ENCODE measurements at places on chromosomes 2 and 18. TPM values are rescaled to one million over a fixed set of nuclear protein-coding genes. Genes with fewer than 3 reads are reported as not detected.

- H3K36me3 ChIP-seq: peaks cover 3% of the 10 kb centered on the region
- H3K4me1 ChIP-seq: peaks cover 62% of the 10 kb centered on the region
- no peak for DNase-seq
- no peaks in the 10 kb centered on the region for H3K27me3 ChIP-seq
- H3K4me3 ChIP-seq: no peak overlapping the region
These were observed 160.5 kb upstream of the STK17B start for GRCh38 chr2:196331851-196332250.

HOXD11 gene
- total RNA-seq: not detected

- H3K36me3 ChIP-seq: no peaks in the 10 kb centered on the region
- H3K27me3 ChIP-seq: no peaks in the 10 kb centered on the region
- no peak for DNase-seq
- peaks cover 24% of the 10 kb centered on the region for H3K4me1 ChIP-seq
- no peak overlapping the region for H3K4me3 ChIP-seq
- no peak overlapping the region for H3K27ac ChIP-seq
These were observed 8.9 kb downstream of the BIN1 start for GRCh38 chr2:127097841-127098651.

DNA sequence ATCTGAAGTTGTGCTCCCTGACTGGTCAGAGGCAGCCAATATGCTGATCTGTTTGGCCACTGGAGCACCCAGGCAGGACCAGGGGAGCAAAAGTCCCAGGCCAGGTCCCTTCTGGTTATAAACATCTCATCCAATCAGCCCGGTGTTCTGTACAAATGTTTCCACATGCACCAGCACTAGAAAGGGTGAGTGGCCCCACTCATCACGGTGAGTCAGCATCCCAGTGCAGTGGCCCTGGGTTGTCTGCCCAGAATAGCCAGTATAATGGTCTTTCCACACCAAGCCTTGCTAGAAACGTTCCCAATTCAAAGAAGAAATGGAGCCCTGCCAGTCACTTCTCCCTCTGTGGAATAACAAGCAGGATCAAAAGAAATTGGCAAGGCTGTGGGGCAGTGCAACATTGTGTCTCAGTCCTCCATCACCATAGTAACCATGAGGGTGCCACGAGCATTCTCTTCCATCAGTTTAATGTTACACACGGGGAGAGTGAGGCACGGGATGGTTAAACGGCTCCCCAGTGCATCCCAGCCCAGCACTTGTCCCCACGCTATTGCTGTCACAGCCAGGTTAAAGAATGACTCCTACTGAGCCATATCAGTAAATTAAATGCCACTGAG, 174.9 kb downstream of the SEPTIN10 start:
- peak; percentile 56 for DNase-seq
- H3K4me3 ChIP-seq: no peak overlapping the region
- no peaks in the 10 kb centered on the region for H3K36me3 ChIP-seq
- H3K27ac ChIP-seq: peak overlapping the region; percentile 64

TTN gene
- 4,414 TPM for total RNA-seq

DNA sequence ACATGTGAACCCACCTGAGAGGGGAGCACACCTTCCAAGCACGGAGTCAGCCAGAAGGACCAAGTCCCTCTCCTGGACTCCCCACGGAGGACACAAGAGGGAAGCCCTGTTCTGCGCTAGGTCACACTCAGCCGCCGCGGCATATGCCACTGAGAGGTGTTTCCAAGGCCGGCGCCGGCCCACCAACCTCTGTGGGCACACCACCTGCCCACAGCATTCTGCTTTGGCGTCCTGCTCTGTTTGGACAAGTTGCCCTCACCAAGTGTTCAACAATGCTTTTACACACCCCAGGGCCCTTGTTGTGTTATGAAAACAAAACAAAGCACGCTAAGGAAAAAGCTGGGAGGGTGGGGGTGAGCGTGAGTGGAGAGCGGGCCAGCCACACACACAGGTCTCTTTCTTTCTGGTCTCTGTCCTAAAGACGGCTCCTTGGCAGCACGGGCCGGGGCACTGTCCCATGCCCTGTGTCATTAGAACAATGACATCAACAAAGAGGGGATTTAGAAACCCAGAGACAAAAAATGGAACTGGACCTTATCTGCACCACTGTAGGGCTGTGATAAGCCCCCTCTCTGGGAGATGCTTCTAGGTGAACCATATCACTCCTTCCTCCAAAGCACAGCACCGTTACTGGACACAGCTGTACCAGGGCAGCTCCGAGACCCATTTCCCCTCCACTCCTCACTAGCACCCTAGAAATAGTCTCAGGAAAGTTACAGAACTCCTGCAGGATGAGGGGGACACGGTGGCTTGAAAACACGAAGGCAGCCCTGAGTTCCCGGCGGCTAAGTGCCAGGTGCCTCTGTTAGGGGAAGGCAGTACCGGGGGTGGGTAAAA, 17.0 kb downstream of the SMAD7 start:
- peaks cover 97% of the 10 kb centered on the region for H3K4me1 ChIP-seq
- H3K36me3 ChIP-seq: no peaks in the 10 kb centered on the region
- DNase-seq: no peak
- H3K4me3 ChIP-seq: peak overlapping the region; percentile 26
- H3K27me3 ChIP-seq: no peaks in the 10 kb centered on the region
- H3K27ac ChIP-seq: peak overlapping the region; percentile 96

DNA sequence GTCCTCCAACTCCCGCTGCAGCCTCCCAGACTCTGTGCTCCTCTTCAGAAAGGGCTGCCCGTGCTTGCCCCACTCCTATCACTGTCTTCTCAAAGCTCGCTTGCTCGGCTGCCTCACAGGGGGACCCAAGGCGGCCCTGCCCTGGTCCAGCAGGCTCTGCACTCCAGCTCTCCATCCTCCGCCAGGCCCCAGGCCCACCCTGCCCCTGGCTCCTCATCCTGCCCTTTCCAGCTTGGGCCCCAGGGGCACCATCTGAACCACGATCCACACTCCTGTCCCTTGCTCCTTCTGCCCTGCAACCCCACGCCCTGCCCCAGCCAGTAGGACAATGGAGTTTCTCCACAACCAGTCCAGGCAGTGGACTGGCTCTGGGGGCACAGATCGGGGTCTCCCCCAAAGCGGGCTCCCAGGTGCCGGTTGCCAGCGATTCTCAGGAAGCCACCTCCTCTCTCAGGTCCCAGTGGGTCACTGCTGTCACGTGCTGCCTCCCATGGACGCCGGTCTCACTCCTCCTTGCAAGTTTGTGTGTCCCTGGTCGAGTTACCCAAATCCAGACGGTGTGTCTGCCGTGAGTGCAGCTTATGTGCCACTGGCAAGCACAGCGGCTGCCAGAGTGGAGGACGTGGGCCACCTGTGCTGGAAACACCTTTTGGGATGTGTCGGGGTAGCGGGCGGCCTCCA, 238.5 kb downstream of the HDAC4 start:
- H3K4me1 ChIP-seq: peaks cover 13% of the 10 kb centered on the region
- no peak for DNase-seq
- no peak overlapping the region for H3K4me3 ChIP-seq
- no peak overlapping the region for H3K27ac ChIP-seq
- H3K27me3 ChIP-seq: no peaks in the 10 kb centered on the region

RAPGEF4 gene
- 10.5 TPM for total RNA-seq

DNA sequence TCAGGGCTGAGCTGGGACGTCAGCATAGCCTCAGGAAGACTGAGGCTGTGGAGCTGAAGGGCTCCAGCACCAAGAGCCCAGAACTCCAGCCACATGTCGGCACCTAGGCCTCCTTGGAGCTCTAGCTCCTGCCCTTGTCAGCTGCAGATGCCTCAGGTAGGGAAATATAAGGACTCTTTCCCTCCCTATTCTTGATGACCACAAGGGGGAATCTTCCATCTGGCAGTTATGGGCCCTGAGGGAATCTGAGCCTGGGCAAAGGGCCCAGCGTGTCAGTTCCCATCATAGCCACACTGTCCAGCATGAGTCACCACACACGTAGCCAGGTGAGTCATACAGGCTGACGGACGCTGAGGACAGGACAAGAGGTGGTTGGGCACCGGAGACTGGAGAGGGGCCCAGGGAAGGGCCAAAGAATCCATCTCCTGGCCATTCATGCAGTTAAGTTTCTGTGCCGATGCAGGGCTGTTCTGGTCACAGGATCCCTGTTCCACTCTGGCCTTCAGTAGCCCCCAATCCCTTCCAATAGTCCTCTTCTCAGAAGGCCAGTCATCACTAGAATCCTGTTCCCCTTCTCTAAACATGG, 1.8 kb downstream of the MPV17 start:
- H3K4me3 ChIP-seq: no peak overlapping the region
- no peaks in the 10 kb centered on the region for H3K27me3 ChIP-seq
- H3K27ac ChIP-seq: peak overlapping the region; percentile 94
- peaks cover 10% of the 10 kb centered on the region for H3K4me1 ChIP-seq

ANKRD30BL gene
- total RNA-seq: not detected

DNA sequence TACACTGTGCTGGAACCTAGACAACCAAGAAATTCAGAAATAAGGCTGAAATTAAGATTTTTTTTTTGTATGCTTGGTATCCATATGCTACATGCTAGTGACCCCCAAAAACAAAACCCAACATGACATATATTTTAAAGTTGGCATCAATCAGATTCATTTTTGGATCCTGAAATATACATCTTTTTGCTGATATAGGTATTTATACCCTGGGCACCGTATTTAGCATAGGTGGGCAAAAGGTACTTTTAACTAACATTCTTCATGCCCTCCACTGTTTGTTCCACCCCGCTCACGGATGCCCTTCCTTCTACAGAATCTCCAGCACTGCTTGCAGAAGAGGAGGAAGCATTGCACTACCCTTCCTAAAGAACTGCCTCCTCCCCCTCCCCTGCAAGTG, 52.6 kb downstream of the SPOPL start:
- H3K4me3 ChIP-seq: no peak overlapping the region
- DNase-seq: no peak
- H3K36me3 ChIP-seq: peaks cover 7% of the 10 kb centered on the region
- no peaks in the 10 kb centered on the region for H3K27me3 ChIP-seq

GRCh38 chr2:9337901-9338300, 85.4 kb downstream of the ITGB1BP1 start:
- H3K36me3 ChIP-seq: peaks cover 26% of the 10 kb centered on the region
- no peaks in the 10 kb centered on the region for H3K4me1 ChIP-seq
- DNase-seq: no peak
- no peak overlapping the region for H3K27ac ChIP-seq

Data from heart left ventricle (tissue), 16 donors.